ENCODE measurements at places on chromosomes 11 and 22.
A peak's percentile ranks its signal among the peaks of the same experiment; 100 is the strongest.

- DNase-seq: no peak
Observed at GRCh38 chr11:132943706-132944568, 588.4 kb downstream of the OPCML start.

- no peak for DNase-seq
Observed at GRCh38 chr11:60931917-60932316, 7.7 kb downstream of the TMEM132A start.

GRCh38 chr11:77142091-77142975 is 14.3 kb downstream of the MYO7A start:
- no peak for DNase-seq

GRCh38 chr11:35419830-35420333 is 524 bp upstream of the SLC1A2 start:
- no peak for DNase-seq

- no peak for DNase-seq
Observed at GRCh38 chr11:66843776-66844495, 695 bp downstream of the RCE1 start.

DNA sequence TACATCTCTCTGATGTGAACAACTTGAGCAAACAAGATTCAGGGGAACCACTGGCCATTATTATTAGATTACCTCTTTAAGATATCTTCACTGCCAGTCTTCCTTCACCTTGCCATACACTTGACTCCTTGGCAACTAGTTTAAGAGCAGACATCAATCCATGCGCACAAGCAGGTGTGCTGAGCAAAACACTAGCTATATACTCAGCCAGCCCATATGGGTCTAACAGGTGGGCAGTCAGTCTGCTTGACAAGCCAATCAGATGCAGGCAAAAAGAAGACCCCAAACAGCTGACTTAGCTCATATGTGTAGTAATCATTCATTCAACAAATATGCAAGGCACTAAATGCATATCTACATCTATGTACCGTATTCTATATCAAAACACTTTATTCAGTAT is 101.2 kb downstream of the SIK3 start:
- no peak for DNase-seq

DNA sequence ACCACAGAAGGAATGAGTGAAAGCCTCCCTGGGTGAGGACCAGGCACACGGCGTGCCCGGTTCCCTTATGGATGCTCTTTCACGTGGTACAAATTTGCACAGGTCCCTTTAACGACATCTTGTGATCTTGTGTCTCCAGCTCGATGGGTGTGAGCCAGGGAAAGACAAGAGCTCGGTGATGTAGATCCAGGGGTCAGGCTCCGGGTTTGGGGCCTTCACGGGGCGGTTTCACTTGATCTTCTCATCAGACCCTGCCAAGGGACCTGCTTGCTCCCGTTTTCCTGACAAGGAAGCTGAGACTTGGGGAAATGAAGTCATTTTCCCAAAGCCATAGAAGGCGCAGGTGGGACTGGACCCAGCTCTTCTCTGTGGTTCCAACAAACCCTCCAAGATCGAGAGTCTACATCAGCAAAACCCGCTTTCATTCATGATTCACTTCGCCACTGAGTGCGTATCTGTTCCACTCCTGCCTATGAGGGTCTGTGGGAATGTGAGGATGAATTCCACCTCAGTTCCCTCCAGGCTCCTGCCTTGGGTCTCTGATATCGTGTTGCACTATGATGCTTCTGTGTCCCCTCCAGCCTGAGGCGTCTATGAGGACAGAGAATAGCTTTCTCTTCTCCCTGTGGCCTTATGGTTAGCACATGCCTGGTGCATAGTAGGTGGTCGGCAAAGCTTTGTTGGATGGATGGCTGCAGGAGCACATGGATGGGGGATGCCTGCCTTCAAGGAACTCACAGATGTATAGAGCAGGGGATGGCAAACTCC is 45.0 kb upstream of the ANO1 start:
- DNase-seq: no peak

GRCh38 chr11:117871160-117871559 is 5.3 kb downstream of the FXYD6 start:
- DNase-seq: no peak

- DNase-seq: no peak
Observed at GRCh38 chr22:48393041-48393370, 1434.7 kb downstream of the BRD1 start.

DNA sequence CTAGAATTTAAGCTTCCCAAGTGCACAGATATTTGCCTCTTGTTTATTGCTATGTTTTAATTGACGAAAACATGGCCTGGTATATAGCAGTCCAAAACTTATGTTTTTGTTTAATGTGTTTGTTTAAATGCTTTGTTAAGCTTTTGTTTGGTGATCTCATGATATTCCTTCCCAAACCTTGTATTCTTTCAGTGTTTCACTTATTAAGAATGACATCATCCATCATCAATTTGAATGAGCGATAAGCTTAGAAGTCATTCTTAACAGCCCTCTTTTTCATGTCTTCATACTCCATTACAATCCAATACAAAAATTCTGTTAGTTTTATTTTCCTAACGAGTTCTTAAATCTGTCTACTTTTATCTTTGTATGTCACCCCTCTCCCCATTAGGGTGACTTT is 206.0 kb downstream of the DYNC2H1 start:
- DNase-seq: no peak

- peak; percentile 21 for DNase-seq
Observed at GRCh38 chr11:32874132-32874531, 18.5 kb upstream of the QSER1 start.

DNA sequence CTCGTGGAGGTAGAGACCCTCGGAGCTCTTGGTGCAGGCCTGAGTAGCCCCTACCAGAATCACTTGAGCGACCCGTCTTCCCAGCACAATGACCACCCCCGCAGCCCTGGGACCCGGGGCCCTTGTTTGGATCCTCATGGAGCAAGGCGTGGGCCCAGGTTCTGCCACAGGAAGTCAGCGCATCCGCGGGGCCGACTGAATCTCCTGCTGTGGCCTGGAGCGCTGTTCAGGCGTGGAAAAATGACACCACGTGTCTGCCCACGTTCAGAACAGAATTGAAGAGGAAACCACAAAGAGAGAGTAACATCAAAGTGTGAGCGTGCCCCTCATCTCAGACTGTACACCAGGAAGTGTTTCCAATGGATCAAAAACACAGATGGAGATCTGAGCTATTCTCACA is 1479.2 kb downstream of the TBC1D22A start:
- DNase-seq: peak; percentile 68

DNA sequence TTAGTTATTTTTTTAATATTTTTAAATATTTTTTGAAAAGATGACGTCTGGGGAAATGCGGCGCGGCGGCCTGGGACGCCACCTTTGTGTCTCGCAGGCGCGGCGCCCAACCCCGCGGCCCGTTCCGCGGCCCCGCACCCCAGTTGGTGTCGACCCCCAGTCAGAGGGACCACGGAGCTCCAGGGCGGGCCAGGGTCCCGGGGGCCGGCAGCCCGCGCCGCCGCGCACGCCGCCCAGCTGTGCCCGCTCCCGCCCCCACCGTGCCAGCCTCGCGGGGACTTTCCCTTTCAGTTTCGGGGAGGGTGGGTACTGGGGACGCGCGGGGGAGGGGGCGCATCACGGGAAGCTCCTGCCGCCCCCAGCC is 1.6 kb downstream of the CCND1 start:
- no peak for DNase-seq

- DNase-seq: peak; percentile 47
Observed at GRCh38 chr11:131408025-131408640, 37.7 kb downstream of the NTM start.

GRCh38 chr22:30038219-30038618 is 42.0 kb upstream of the HORMAD2 start:
- DNase-seq: no peak

DNA sequence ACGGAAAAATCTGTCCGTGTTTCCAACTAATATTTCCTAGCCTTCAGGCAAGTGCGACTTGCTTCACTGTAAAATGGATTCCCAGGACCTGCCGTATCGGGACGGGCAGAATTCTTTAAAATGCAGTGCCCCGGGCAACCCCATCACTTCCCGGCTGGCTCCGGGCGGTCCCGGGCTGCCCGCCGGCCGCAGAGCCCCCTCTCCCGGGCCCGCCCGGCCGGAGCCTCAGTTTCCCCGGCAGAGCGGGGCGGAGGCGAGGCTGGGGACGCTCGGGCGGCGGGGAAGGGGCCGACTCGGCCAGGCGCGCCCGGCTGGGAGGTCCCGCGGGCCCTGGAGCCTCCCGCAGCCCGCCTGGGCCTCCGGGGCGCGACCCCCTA is 84.2 kb upstream of the WNT7B start:
- DNase-seq: no peak

DNA sequence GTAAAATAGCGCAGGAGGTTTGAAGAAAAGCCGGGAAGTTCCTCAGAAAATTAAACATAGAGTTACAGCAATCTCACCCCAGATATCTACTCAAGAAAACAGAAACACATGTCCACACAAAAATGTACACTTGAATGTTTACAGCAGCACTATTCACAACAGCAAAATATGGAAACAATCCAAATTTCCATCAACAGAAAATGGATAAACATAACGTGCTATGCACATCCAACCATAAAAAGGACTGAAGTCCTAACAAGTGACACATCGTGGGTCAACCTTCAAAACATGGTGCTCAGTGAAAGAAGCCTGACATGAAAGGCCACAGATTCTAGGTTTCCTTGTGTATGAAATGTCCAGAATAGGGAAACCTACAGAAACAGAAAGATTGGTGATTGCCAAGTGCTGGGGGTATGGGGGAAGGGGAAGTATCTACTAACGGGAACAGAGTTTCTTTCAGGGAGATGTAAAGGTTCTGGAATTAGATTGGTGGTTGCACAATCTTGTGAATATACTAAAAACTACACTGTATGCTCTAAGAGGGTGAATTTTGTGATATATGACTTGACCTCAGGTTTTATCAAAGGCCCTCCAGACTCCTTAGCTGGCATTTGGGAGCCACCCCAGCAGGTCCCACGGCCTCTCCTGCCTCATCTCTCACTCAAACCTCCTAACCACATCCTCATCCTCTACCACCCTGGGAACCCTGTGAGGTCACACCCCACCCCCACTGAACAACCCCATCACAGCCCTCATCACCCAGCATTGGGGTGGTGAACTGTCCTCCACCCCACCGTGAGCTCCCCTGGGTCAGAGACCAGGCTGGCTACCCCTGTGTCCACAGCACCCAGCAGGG is 69.2 kb upstream of the PRR5 start:
- DNase-seq: no peak

DNA sequence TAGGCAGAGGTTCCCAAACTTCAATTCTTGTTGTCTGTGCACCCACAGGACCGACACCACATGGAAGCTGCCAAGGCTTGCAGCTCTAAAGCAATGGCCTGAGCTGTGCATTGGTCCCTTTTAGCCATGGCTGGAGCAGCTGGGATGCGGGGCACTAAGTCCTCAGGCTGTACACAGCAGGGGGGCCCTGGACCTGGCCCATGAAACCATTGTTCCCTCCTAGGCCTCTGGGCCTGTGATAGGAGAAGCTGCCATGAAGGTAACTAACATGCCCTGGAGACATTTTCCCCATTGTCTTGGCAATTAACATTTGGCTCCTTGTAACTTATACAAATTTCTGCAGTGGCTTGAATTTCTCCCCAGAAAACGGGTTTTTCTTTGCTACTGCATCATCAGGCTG is 43.6 kb upstream of the SLC6A5 start:
- DNase-seq: no peak

- DNase-seq: no peak
Observed at GRCh38 chr11:107719557-107720302, 7.9 kb upstream of the SLN start.

DNA sequence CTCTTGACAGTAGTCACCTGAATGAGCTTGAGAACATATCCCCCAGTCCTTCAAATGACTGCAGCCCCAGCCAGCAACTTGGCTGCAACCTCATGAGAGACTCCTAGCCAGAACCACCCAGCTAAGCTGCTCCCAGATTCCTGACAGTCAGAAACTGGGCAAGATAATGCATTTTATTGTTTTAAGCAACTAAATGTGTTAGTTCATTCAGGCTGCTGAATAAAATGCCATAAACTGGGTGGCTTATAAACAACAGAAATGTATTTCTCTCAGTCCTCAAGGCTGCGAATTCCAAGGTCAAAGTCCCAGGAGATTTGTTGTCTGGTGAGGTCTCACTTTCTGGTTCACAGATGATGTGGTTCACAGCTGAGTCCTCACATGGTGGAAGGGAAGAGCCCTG is 5.8 kb upstream of the PAMR1 start:
- no peak for DNase-seq

GRCh38 chr11:29628609-29629008 is 388.2 kb downstream of the KCNA4 start:
- DNase-seq: no peak

GRCh38 chr11:119902656-119903231 is 173.7 kb upstream of the NECTIN1 start:
- DNase-seq: peak; percentile 8

DNA sequence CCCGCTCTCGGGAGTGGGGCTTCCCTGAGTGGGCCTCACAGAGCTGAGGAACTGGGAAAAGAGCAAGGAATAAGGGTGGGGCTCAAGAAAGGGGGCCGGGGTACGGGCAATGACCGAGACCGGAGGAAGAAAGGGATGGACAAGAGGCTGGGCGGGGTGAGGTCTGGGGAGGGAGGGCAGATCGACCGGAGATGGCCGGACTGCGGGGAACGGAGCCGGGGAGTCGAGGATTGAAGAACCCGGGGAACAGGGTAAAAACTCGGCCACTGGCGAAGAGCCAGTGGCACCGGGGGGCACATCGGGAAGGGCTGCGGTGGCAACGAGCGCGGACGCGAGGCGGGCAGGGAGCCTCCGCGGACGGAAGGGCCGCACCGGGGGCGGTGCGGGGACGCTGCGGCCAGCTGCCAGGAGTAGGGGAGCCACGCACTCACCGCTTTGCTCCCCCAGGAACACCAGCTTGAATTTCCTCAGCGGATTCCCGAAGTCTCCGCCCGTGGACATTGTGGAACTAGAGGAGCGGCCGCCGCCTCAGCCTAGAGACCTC is 667 bp downstream of the RAB6A start:
- DNase-seq: peak; percentile 27

DNA sequence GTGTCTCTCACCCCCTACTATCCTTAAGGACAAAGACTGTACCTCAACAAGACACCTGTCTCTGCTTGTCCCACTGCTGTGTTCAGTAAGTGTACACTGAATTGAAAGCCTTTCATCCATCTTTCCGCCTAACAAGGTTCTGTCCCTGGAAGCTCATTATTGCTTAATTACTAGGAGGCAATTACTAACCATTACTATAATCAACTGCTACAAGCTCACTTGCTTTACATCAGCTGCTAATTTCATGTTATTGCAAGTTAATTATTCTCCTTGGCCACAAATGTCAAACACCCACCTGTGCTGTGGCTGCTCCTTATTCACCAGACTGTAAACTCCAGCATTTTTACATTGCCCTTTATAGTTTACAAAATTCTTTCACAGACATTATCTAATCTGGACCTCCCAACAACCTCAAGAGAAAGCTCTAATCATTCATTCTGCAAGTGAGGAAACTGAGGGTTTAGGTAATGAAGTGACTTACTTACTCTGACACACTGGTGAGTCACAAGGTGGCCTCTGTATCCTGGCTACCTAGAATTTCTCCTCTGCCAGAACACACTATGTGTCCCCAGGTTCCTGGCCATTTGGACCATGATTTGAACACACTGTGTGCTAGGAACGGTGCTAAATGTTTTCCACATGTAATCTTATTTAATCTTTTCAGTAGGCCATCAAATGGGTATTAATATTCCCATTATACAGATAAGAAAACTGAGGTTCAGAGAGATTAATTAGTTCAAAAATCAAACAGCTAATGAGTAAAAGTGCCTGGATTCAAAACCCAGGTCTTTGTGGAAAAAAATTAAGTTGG is 66.7 kb downstream of the RAB30 start:
- DNase-seq: no peak

All from SW480 (cell line).